ENCODE measurements at places on chromosomes 11 and 22.

DNA sequence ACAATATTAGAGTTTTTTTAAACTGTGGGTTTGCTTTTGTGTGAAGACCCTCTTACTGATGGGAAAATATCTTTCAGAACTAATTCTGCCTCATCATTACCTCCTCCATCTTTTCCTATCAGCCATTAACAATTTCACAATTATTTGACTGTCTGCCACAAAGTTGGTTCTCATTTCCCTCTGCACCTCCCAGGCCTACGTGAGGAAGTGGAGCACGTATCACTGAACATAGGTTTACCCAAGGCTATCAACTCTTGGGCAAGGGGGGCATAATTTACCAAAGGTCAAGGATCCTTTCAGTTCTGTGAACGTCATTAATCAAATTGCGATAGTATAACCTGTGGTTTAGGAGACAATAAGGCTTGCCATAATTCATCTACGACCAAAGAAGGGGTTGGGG, 60.0 kb downstream of the LIF start:
- no peak for DNase-seq

- peak; percentile 69 for DNase-seq
Measured at GRCh38 chr22:49724893-49725489, 102.7 kb downstream of the BRD1 start.

DNA sequence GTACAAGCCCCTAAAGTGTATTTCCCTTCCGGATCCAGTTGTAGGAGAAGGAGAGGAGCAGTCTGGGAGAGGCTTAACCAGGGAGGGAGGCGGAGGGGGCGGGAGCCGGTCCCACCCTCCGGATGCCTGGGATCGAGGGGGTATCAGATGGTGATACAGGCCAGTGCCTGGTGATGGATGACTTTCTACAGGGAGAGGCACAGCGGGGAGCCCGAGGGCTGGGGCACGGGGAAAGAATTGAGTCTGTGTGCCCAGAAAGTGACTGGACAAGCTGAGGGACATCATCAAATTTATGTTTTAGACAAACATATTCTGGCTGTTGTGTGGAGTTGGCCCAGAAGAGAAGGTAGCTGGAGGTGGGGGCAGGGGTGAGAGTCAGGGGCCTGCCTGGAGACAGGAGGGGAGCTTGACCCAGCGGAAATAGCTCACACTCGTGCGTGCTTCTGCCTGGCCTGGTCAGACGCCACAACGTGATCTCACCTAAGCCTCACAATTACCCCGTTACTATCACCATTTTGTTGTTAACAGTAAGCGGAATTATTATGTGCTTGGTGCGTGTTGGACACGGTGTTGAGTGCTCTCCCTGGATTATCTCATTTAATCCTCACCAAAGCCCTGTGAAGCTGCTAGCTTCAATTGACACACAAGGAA, 42.4 kb downstream of the AMPD3 start:
- no peak for DNase-seq

DNA sequence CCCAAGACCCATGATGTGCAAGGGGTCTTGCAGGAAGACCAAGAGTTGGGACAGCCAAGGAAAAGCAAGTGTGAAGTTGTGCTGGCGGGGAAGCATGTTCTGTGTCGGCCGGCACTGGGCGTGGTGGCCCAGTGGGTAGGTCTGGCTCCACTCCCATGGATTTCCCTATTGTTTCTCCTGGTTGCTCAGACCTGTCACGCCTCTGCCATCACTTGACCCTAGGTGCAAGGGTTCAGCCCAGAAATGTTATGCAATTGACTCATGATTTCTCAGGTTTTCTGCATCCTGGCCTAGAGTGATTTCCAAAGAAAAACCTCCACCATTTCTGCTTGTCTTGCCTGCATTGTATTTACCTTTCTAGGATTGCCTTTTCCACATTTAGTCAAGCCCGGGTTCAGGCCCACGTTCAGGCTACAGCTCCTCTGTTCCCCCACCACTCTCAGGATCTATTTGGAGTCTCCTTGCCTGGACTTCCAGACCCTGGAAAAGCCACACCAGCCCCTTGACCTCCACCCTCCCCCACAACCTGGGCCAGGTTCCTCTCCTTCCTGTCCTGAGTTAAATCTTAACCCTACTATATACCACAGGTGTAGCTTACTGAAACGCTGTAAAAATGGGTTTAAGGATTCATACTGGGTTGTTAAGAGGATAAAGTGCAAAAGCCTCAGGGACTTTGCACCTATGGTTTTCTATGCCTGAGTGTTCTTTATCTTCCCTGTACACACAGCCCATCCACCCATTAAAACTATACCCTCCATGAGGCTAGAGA, 17.5 kb upstream of the FOLR1 start:
- DNase-seq: no peak

- peak; percentile 50 for DNase-seq
Measured at GRCh38 chr11:64342869-64343745, 3.1 kb downstream of the CCDC88B start.

GRCh38 chr22:18012531-18012930, 11.8 kb downstream of the MICAL3 start:
- DNase-seq: no peak

- DNase-seq: no peak
Measured at GRCh38 chr11:79570104-79570503, 129.3 kb upstream of the TENM4 start.

DNA sequence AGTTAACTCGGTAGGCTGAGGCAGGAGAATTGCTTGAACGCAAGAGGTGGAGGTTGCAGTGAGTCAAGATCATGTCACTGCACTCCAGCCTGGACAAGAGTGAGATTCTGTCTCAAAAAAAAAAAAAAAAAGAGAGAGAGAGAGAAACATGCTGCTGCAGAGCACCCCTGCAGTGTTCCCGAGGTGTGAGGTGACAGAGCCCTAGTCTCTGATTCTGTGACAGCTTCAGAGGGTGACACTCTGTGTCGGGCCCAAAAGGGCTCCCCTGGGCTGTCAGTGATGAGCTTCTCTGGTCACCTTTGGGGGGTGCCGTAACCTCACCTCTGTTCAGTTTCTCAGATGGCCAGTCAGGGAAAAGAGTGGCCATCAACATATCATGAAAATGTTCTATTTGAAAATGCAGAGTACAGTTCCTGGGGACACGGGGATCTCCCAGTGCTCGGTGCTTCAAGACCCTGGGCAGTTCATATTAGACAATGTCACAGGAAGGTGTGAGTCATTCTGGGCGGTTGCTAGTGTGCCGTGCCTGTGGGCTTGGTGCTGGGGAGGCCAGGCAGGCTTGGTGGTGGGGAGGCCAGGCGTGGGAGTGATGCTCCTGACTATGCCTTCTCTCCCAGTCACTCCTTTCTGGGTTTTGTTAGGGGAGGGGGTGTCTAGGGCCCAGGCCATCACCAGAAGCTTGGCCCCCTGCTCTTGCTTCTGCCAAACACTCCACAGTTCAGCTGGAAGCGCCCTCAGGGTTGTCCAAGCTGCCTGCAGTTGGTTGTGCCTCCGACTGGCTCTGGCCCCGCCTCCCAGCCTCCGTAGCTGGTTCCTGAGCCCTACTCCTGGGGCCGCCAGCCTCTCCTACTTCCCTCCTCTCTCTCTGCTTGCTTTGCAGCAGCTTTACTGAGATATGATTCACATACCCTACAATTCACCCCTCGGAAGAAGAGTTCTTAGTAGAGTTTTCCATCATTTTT, 52.5 kb upstream of the CLDN5 start:
- no peak for DNase-seq

GRCh38 chr22:40033586-40034380, 39.0 kb downstream of the FAM83F start:
- no peak for DNase-seq

- no peak for DNase-seq
Measured at GRCh38 chr11:59918987-59919589, 19.1 kb upstream of the OOSP1 start.

DNA sequence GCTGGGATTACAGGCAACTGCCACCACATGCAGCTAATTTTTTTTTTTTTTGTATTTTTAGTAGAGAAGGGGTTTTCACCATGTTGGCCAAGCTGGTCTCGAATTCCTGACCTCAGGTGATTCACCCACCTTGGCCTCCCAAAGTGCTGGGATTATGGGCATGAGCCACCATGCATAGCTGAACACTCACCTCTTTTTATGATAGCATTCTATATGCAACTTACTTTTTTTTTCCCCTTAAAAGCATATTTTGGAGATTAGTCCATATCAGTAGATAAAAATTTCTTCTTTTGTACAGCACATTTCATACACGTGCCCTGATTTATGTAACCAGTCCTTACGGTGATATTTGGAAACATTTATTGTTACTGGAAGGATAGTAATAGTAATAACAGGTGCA, 14.6 kb downstream of the GTPBP1 start:
- DNase-seq: no peak

- no peak for DNase-seq
Measured at GRCh38 chr22:23503142-23503541, 76.9 kb downstream of the IGLL1 start.

- no peak for DNase-seq
Measured at GRCh38 chr11:69359735-69360480, 66.0 kb downstream of the MYEOV start.

GRCh38 chr11:121964591-121964990, 151.4 kb downstream of the BLID start:
- no peak for DNase-seq

- no peak for DNase-seq
Measured at GRCh38 chr22:36397131-36398093, 9.6 kb upstream of the MYH9 start.

- DNase-seq: no peak
Measured at GRCh38 chr11:8389029-8389996, 125.6 kb upstream of the LMO1 start.

GRCh38 chr11:46520971-46521745, 72.7 kb downstream of the AMBRA1 start:
- DNase-seq: no peak

DNA sequence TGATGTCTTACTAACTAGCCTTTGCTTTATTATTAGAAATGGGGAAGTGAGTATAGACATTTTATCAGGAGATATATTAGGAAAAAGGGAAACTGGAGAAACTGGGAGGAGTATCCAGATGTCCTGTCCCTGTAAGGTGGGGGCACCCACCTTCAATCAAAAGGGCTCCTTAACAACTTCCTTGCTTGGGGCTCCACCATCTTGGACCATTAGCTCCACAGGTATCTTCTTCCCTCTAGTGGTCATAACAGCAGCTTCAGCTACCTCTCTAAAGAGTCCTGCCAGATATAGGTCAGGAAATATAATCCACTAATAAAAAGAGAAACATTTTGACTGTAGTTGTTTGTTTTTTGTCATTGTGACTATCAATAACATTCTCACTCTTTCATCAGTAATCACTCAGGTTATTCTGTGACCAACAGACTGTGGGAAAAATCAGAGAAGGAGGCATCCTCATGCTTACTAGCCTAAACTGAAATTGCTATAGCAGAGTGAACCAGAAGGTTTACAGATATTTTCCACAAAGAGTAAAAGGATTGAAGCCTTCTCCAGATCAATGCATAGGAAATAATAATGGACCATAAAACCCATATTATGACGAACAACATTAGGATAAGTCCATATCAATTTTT, 10.4 kb downstream of the OR51B4 start:
- no peak for DNase-seq

DNA sequence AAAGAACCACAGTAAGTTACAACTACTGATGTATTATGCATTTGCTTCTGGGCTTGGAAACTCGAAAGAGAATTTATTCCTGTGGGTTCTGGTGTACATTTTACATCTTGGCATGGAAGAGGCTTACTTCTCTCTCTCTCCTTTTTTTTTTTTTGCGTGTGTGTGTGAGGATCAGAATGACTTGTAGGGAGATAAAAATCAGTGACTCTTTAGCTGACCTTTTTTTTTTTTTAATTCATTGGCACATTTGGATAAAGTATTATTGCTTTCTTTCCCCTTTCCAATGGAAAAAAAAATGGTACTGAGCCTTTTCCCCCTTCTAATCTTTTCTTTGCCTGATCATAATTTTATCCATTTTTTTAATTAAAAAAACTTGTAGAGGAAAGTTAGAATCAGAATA, 43.5 kb downstream of the EXT2 start:
- no peak for DNase-seq

- DNase-seq: peak; percentile 2
Measured at GRCh38 chr22:37260155-37260795, 16.2 kb upstream of the RAC2 start.

DNA sequence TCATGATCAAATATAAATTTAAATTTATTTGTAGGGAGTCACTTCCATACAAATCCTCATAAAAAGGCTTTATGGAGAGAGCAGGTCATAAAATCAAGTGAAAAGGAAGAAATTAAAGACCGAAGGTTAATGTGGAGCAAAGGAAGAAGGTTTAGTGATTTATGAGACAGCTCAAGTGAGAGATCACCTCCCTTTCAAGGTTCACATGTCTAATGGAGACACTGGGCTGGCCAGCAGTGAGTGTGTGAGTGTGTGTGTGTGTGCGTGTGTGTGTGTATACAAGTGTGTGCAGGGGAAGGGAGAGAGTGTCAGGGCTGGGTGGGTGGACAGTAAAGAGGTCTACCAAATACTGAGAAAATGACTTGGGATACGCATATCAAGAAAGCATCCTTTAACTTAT, 251.2 kb downstream of the FAT3 start:
- no peak for DNase-seq

- no peak for DNase-seq
Measured at GRCh38 chr22:34214372-34214771, 294.1 kb upstream of the LARGE1 start.

DNA sequence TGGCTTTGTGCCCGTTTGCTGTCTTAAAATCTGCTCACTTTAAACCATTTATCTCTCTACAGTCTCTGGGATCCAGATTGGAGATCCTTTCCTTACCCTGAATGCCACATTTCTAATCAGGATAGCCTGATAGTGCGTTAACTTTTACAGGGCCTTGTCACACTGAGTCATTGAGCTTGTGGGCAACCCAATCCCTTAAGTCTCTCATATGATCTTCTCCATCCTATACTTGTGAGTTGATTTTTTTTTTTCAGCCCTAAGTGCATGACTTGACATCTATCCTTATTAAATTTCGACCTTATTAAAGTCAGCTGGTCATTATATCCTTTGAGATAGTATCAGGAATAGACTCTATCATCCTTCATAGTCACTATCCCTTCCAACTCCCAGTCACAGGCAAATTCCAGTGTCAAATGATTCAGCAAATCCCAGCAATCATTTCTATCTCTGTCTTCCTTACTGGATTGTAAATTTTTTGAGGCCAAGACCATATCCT, 57.7 kb downstream of the TEAD1 start:
- no peak for DNase-seq

DNA sequence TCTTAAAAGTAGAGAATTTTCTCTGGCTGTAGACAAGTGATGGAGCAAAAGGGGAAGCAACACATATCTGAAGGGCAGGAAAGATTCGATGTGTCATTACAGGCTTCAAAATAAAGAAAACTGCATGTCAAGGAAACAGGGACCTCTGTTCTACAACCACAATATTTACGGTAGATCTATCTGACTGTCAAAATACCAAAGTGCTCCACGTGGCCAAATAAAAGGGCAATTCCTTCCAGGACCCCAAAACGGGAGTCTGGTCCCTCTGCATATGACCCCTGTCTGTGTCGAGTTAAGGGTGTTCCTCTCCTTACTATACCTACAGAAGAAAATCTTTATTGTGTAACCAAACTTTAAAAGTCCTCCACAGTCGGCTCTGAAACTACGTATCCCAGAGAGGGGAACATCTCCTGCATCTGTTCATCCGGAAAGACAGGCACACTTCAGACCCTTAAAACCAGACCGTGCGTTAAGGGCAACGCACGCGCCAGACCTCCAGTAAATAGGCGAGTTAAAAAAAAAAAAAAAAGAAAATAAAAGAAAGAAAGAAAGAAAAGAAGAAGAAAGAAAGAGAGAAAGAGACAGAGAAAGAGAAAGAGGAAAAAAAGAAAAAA, 756 bp downstream of the CLNS1A start:
- no peak for DNase-seq

- no peak for DNase-seq
Measured at GRCh38 chr22:43384863-43385262, 27.0 kb upstream of the MPPED1 start.

GRCh38 chr11:15286465-15286864, 171.7 kb downstream of the INSC start:
- DNase-seq: no peak
